ENCODE measurements at places on chromosomes 5 and 9.

- DNase-seq, result no peak
Measured at GRCh38 chr5:149857499-149857898, 87.1 kb downstream of the PDE6A start.

- DNase-seq, result no peak
Measured at GRCh38 chr5:143166090-143166489, 237.4 kb downstream of the NR3C1 start.

- DNase-seq, result no peak
Measured at GRCh38 chr5:158121678-158122077, 262.7 kb upstream of the CLINT1 start.

DNA sequence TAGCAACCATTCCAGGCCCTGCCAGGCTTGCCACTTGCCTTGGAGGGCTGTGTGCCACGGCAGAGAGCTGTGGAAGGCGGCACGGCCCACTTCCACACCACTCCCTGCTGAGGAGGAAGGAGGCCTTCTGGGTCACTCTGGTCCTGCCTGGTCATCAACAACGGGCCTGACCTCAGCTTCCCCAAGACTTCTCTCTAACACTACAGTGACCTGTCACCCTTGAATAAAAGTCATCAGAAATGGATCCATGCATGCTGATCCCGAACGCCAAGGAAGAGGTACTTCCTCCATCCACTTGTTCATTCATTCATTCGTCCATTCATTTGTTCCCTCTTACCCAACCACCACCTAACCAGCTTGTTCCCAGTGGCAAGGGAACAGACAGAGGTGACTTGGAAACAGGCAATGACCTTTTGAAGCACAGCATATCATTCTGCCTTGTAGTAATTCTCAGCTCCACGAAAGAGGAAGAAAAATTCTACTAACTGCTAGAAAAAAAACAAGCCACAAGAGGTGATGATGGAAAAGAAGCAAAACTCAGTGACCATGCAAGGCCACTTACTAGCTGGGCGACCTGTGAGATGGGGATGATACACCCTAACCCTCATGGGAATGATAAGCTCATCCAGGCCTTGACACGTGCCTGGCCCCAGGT is 58.6 kb downstream of the STK10 start:
- DNase-seq, result no peak

DNA sequence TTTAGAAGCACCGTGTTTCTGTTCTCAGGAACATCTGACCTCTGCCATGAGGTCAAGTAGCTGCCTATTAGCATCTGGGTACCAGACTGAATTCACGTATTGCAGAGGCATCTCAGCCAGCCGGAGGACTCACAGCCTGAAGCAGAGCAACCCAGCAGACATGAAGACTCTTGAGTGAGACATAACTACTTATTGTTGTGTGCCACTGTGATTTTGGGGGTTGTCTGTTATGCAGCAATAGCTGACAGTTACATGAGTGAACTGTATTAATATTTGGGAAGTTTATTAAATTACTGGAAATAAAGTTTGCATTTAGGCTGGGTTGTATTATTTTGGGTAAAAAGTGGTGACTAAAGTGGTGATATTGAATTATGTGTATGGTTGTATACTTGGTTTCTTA is 1.3 kb upstream of the ACOT12 start:
- no peak for DNase-seq

DNA sequence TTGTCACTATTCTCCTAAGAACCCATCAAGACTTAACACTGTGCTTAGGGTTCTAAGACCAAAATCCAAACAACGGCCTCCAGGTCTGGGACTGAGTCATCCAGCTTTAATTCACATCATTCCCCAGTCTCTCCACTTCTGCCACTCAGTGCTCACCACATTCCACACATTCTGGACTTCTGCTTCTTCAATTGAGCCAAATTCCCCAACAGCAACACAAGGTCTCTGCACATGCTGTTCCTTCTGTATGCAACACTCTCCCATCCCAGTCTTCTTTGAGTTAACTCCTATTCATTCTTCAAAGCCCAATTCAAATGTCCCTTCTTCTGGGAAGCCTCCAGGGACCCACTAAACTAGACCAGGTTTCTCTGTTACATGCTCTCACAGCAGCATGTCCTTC is 97.8 kb downstream of the GPR21 start:
- DNase-seq, result no peak

DNA sequence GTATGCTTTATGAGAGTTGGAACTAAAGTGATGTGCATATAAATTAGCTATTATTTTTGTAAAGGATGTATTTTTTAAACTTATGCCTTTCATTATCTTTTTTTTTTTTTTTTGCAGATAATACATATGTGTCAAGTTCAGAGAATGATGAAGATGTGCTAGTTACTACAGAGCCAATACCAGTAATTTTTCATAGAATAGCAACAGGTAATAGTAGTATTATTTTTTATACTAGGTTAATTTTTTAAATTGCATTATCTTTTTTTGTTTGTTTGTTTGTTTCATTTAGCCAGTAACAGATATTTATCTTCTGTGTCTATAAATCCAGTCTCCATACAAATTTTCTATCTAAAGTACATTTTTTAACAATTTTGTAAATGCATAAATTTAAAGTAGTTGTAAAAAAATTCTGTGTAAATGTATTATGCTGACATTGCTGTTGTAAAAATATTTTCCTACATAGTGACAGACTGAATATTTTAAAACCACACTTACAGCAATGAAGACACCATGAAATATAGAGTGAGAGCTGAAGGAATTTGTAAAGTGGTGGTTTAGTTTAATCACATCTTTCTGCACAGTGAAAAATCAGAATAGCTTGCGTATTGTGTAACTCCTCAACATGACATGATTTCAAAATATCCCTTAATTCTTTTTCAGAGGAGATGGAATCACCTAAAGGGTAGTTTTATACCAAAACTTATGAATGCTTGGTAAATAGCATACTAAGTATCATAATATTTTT is 93.3 kb downstream of the PARP8 start:
- no peak for DNase-seq

DNA sequence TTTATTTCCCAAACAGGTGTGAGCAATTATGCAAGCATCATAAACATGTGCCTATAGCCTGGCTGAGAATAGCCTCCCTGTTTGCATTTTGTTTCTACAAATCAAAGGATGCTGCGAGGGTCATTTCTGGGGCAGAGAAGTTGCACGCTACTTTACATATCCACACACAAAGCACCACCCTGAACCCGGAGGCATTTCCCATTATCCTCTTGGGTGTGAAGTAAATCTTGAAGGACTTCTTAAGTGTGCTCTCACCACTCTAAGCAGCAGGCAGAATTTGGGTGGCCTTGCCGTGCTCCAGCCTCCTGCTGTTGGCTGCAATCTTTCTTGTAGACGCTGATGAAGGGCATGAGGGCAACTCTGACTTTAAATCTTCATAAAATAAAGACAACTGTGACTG is 124.0 kb upstream of the TLE4 start:
- DNase-seq, result no peak

DNA sequence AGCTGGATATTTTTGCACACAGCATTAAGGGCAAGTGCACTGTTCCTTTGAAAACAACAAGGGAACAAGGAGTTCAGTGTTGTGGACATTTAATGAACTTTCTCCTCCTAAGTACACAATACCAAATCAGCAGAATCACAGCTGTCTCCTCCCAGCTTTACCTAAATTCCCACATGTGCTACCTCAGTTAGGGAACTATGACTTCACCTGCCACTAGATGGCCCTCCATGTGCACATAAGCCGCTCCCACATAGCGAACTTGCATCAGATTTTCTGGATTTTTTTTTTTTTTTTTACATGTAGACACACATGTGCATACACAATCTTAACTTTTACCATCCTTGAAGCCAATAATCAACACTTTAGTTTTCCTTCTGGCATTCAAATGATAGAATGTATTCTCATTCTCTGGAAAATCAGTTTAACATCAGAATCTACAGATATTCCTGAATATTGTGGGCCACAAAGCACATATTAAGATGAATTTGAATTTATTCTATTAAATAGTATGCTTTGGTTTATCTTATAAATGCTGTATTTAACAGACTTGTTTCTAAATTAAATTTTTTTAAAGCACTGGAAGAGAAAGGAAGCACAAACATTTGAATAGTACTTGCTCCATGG is 123.6 kb downstream of the PALM2AKAP2 start:
- no peak for DNase-seq

DNA sequence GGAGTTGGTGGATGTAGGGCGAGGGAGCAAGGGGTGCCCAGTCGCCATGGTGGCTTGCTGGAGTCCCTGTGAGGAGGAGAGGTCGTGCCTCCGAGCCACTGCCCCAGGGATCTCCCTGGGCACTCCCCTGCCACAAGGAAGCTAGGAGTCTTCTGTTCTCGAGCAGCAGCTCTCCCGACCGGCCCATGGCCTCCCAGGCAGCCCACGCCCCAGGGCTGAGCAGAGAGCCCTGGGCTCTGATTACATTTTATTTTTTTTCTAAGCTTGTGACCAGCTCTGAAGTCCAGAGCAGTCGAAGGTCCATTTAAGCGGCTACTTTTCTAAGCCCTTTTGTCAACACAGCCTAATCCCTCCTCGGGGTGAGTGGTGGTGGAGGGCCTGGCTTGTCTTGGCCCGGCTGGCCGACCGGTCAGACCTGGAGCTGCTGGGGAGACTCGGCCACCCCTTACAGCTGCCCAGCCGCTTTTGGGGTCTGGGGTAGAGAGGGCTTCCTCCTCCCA is 2.1 kb downstream of the RXRA start:
- DNase-seq, result no peak

DNA sequence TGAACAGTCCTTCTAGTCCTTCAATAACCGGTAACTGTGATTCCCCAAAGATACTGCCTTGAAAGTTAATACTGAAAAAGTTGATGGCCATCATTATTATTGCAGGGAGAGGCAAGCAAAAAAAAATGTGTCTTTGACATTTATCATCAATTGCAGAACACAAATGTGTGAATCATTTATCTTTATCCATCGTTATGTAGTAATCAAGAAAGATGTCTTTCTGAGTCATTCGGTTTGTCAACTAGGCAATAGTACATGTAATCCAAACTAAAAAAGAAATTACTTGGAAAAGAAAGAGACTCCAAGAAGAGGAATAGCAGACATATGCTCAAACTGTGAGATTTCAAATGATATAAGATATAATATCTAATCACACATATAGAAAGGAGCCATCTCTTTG is 473.0 kb downstream of the CETN3 start:
- no peak for DNase-seq

DNA sequence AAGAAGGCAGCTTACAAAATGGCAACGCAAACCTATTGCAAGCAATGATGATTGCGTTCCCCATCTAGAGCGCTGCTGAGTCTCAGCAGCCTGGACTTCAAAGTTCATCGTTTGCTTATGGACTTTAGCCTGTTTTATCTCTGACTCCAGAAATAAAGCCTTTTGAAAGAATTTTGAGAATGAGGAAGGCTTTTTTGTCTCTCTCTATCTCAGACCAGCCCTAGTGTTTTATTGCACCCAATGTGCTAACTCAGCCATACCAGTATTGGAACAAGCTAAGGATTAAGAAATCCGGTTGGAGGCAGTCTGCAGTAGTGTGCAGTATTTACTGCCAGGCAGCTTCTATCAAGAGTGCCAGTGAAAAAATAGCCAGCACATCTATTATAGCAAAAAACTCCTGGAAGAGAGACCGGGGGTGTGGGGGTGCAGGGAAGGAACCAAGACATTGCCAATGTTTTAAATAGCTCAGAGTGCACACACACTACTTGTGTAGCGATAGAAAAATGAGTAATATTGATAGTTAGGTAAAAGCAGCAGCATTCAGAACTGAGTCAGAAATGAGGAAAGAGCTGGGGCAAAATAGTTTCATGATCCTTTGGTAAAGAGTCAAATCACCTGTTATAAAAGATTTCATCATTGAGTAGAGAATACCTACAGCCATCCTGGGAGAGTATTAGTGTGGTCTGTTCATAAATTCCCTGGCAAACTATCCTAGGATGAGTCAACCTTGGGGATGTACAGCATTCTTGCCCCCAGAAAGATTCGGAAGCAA is 219.0 kb downstream of the ZNF608 start:
- DNase-seq, result no peak

DNA sequence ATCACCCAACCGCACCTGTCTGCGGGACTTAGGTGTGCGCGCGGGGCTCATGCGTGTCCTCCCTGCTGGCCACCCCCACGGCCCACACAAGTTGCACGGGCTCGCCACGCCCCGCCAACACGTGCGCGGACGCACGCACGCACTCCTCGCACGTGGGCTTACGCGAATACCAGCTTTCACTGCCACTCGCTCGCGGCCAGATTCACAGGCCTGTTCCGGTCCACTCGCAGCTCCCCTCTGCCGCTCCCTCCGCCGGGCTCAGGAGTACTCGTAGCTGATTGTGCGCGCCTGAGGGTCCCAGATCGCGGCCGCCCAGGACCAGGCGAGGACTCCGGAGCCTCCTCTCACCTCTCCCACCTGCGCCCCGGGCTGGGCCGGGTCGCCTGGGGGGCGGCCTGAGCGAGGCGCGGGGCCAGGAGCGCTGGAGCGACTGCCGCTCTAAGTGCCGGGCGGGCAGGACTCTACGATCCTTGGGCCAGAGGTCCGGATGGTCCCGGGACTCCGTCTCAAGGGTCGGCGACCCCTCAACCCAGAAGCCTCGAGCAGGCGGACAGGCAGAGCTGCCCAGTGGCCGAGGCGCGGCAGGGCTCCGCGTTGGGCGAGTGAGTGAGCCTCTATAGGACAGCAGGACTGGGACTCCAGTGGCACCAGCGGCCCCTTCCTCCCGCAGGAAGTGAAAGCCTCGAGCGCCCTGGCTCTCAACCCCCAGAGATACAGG is 3.4 kb downstream of the PCDHGC5 start:
- DNase-seq, result no peak

GRCh38 chr9:126343271-126343700 is 16.7 kb downstream of the MVB12B start:
- DNase-seq, result no peak

GRCh38 chr5:150945947-150946346 is 41.2 kb upstream of the ZNF300 start:
- no peak for DNase-seq

DNA sequence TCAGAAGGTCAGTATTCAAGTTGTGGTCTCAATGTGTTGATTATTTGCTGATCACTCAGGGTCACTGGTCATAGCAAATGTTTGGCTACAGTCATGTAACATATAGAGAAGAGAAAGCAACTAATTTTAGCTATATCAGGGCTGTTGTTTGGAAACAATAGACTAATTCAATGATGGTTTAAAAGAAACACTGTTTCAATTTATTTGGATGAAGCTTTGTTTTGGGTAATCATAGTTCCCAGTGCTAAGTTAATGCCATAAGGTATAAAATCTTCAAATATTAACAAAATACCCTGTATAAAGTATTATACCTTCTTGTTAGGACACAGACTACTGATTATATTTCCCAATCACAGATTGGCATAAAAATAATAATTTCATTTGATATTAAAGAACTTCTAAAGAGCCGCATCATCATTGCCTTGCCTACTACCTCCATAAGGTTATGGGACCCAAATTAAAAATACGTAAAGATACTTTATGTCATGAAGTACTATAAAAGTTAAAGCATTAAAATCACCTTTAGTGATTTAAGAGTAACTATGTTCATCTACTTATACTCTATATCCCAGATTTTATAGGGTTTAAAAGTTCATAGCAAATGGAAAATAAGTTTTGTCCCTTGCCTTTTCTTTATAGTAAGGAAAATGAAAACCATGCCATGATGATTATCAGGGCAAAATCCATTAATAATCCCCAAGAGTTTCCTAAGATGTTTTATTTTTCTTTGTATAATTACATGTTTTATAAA is 6.0 kb downstream of the NR3C1 start:
- DNase-seq, result no peak

- DNase-seq, result no peak
Measured at GRCh38 chr5:126370796-126371718, 52.2 kb upstream of the GRAMD2B start.

- peak; percentile 47 for DNase-seq
Measured at GRCh38 chr9:127741831-127742434, 6.8 kb upstream of the TOR2A start.

- no peak for DNase-seq
Measured at GRCh38 chr5:37915097-37915736, 75.4 kb upstream of the GDNF start.

- DNase-seq, result no peak
Measured at GRCh38 chr5:174459071-174459702, 265.2 kb upstream of the MSX2 start.
